ENCODE measurements at places on chromosomes 7 and 10. TPM values are rescaled to one million over a fixed set of nuclear protein-coding genes. Genes with fewer than 3 reads are reported as not detected.

DNA sequence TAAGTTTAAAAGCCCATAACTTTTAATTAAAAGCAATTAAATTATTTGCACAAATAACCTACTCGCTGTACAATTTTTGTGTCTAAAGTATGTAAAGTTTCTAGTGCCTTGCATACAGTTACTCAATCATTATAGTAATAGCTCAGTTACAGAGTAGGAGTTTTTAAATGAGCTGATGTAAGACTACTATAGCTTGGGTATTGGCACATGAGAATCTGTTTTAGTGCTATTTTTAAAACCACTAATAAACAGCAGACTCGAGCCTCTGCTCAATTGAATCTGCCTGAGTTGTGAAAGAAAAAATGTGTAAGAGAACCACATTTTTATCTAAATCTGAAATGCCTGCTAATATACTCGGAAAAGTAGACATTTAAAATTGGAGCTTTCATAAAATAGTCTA is 31.1 kb downstream of the CTNNA3 start:
- H3K4me1 ChIP-seq: no peaks in the 10 kb centered on the region
- no peak overlapping the region for H3K4me3 ChIP-seq
- no peak overlapping the region for H3K27ac ChIP-seq
- H3K27me3 ChIP-seq: no peaks in the 10 kb centered on the region
- H3K36me3 ChIP-seq: no peaks in the 10 kb centered on the region

- no peaks in the 10 kb centered on the region for H3K36me3 ChIP-seq
- no peaks in the 10 kb centered on the region for H3K4me1 ChIP-seq
- H3K4me3 ChIP-seq: no peak overlapping the region
- H3K27me3 ChIP-seq: no peaks in the 10 kb centered on the region
- H3K27ac ChIP-seq: no peak overlapping the region
Observed at GRCh38 chr10:23643111-23643780, 204.4 kb downstream of the OTUD1 start.

GRCh38 chr7:45342236-45342635 is 184.6 kb downstream of the RAMP3 start:
- no peak overlapping the region for H3K4me3 ChIP-seq
- no peaks in the 10 kb centered on the region for H3K36me3 ChIP-seq
- H3K27me3 ChIP-seq: no peaks in the 10 kb centered on the region
- H3K4me1 ChIP-seq: no peaks in the 10 kb centered on the region
- no peak for DNase-seq

DNA sequence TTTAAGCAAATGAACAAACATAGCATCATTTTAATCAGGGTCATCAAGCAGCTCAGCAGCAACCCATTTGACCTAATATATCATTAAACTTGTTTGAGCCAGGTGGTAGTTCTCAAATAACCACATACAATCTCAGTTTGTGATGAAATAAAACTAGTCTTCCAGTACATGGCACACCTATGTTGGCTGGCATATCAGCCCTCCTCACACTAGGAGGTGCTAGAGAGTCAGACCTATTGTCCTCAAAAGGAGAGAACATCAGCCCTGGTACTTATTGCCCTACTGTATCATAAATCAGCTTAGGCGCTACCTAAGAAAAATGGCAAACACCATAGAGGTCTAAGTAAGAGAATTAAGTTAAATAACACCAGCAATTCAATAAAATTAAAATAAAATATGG is 81.7 kb downstream of the CABCOCO1 start:
- DNase-seq: no peak
- no peak overlapping the region for H3K27ac ChIP-seq
- no peaks in the 10 kb centered on the region for H3K4me1 ChIP-seq
- no peaks in the 10 kb centered on the region for H3K27me3 ChIP-seq
- H3K4me3 ChIP-seq: no peak overlapping the region

GRCh38 chr10:125661431-125661940 is 21.5 kb downstream of the TEX36 start:
- no peak overlapping the region for H3K27ac ChIP-seq
- H3K27me3 ChIP-seq: no peaks in the 10 kb centered on the region
- H3K4me3 ChIP-seq: no peak overlapping the region

PSMC2 gene
- 128 TPM for total RNA-seq

COX19 gene
- total RNA-seq: 15.1 TPM

CLCN1 gene
- total RNA-seq: not detected

Data from neural progenitor cell (in vitro differentiated cells).